ENCODE measurements at places on chromosomes 3 and 15.

DNA sequence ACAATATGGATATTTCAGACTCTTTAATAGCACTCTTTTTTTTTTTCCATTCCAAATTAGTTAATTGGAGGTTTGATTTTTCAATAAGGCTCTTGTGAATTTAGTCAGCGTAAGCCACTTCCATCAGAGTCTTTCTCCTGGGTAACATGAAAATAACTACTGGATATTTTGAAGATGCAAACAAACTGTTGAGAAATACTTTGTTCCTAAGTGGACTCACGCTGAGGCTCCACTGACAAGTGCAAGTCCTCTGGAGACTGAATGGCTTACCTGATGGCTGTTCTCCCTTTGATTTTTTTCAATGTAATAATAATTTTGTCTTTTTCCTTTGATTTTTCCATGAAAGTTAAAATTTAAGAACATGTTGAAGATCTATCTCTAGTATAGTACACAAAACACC, 26.0 kb upstream of the TM4SF1 start:
- DNase-seq, result no peak

DNA sequence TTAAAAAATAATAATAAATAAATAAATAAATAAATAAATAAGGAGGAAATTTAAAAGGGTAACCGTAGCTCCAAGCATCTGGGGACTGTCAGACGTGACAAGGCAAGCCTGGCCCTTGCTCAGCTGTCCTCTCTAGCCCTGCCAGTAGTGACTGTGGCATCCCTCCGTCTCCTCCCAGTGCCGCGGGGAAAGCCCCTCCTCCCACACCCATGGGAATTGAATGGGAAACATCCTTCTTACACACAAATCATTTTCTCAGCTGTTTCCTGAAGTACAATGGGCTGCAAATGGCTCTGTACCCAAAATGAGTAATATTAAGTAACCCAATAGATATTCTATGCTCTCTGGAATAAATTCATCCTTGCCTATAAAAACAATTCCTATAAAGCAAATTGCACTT, 101.6 kb upstream of the RAD18 start:
- DNase-seq, result peak; percentile 24

- DNase-seq, result no peak
Measured at GRCh38 chr3:50212971-50213370, 7.9 kb downstream of the SLC38A3 start.

GRCh38 chr3:123013876-123014275, 13.7 kb downstream of the SEMA5B start:
- no peak for DNase-seq

DNA sequence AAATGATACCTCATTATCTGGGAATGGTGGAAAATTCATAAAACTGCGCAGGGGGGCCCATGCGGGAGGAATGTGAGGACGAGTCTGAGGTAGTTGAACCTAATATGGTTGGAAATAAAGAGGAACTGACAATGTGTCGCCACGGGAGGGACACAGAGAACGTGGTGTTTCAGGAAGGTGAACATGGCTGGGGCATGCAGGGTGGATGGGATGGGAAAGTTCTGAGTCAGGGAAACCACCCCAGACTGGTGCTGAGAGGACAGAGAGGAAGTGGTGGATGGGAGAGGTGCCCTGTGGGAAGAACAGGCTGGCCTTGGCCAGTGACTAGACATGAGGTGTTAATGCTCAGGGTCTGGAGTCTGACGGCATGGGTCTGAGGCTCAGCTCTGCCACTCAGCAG, 137.1 kb upstream of the WNT5A start:
- DNase-seq, result no peak

DNA sequence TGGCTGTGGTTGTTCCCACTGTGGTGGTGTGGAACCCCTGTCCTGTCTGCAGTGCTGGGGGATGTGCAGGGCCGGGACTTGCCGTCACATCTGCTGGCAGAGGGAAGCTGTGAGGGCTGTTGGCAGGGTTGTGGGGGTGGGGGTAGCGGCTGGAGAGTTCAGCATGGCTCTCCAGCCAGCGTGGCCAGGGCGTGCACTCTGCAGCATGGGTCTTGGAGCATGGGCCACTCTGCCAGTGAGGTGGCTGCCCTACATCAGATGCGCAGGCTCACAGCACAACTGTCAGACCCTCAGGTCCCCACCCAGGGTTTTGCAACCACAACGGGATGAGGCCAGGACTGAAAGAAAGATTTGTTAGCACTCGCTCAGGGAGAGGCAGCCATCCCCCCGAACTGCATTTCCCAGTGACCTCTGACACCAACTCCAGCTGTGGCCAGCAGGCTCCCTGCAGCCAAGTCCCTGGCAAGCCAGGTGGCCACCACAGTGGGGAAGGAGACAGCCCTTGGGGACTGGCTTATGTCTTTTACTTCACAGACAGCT, 237.7 kb upstream of the LYSMD4 start:
- no peak for DNase-seq

DNA sequence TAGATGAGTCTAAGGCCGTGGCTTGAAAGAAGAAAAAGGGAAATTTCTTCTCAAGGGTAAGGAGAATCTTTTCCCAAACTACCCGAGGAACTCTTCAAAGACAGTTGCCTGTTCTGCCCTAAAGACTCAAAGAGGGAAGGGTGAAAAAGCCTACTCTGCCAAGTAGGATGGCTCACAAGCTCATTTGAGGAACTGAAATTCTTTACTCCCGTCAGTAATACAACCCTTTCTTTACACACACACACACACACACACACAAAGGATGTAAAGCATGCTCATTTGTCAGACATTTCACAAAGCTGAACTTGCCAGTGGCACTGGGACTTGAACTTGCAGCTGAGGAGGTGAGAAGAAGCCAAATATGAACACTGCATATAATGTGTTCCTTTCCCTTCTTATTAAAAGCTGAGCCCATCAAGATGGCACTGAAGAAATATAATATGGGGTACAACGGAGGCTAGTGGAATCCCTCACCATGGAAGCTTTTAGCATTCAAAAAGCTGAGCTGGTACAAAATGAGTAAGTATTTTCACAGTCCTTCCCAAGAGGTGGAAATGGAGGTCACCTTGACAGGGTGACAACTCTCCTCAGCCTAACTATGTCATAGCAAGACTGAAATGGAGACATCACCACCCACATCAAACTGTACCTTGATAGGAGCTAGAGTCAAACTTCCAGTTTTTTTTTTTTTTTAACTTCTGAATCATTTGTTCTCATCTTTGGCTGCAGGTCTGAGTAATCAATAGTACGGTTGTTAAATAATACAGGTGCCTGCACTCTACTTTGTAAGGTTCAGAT, 57.6 kb downstream of the TAFA4 start:
- no peak for DNase-seq

GRCh38 chr3:127091376-127091775, 101.6 kb upstream of the PRR23E start:
- no peak for DNase-seq

DNA sequence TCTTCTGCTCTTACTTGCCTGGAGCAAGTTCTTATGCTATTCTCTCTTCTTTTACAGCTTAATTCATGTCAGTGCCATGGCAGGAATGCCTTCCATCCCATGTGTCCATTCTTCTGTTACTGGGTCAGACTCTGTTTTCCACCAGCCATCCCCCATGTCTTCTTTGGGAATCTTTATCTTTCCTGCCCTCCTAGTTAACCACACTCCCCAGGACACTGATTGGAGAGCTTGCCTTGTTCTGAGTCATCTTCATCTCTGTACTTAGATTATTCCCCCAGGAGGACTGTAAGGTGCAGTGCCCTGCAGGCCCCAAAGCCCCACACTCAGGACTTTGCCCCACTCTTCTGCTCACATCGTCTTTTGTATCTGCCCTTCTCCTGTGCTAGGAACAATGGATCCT, 3.6 kb downstream of the ABHD17C start:
- DNase-seq, result peak; percentile 14

DNA sequence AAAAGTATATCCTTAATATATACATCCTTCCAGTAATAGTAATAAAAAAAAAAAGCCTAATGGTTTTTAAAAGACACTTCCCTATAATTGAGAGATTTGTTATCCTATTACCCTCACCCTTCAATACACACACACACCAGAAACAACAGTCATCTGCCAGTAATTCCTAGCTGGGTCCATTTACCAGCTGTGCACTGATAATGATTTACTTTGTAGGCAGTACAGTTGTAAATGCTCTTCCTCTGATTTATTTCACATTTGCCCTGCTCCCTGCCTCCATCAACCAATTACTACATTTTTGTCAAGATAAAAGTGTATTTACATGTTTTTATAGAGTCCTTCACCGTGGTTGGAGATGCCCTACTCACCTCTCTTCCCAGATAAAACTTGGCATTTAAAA, 12.4 kb downstream of the TPM1 start:
- no peak for DNase-seq

DNA sequence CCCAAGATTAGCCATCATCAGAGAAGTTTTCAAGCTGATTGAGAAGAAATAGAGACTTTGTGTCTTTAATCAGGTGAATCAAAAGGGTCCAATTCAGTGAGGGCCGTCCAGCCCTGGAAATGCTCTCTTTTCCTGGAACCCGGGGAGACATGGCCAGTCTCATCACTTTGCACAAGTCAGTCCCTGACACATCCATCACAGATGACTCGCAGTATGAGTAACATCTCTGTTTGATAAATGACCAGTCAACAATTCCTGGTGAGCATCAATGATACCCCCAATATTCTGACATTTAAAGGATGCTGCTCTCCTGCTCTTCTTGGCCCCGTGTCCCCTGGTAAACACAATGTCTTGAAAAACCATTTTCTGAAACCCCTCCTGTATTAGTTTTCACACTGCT, 26.7 kb downstream of the C3orf20 start:
- DNase-seq, result no peak

GRCh38 chr3:11091088-11091590, 63.2 kb upstream of the HRH1 start:
- DNase-seq, result no peak

DNA sequence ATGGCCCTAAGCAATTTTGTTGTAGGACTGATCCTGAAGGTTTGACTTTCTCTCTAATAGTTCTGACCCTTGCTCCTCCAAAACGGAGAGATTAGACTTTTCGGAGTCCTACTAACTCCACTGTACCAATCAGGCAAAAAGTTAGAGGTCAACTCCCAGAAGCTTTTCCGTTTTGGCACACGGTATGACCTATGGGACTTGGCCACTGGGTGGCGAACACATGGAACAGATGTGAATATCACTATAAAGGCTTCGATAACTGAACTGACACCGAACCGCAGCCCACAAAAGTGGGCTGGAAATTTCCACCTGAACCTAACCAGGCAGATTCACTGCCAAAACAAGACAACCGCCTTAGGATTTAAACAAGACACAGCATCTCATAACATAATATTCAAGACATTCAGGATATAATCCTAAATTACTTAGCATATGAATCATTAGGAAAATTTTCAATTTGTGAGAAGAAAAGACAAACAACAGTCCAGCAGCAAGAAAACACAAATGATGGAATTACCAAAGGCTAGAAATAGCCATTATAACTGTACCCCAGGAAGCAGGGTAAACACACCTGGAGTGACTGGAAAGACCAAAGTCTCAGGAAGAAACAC, 12.2 kb upstream of the TM2D3 start:
- DNase-seq, result no peak
